Activated CD4-positive, alpha-beta T cell treated with anti-CD3 and anti-CD28 coated beads, Interleukin-2, amount 50 U/mL, for 48 hours (primary cell): ENCODE measurements at places on chromosomes 7 and 10.
A peak's percentile ranks its signal among the peaks of the same experiment; 100 is the strongest.

GRCh38 chr10:17075533-17076359 lies 53.9 kb downstream of the CUBN start:
- no peak for DNase-seq

DNA sequence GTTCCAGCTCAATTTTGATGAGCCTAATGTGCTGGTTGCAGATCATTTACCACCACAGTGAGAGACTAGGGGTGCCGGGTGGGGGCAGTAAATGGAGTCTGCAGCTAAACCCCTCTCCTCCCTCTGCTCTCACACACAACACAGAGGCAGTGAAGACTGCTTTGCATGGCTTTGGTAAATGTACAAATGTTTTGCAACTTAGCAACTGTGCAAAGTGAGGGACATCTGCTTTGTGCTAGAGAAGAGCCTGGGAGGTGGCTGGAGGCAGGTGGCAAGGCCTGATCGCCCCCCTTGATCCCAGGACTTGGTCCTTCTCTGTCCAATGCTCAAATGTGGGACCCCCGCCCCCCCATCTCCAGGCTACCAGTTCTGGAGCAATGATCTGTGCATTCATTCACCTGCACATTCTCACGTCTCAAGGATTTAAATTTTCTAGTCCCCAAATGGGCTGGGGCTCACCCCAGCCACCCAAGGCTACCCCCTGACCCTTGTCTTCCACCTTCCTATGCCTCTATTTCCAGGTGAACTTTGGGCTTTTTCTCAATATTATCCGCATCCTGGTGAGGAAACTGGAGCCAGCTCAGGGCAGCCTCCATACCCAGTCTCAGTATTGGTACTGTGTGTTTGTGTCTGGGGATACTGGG lies 11.6 kb downstream of the GHRHR start:
- DNase-seq, result no peak

DNA sequence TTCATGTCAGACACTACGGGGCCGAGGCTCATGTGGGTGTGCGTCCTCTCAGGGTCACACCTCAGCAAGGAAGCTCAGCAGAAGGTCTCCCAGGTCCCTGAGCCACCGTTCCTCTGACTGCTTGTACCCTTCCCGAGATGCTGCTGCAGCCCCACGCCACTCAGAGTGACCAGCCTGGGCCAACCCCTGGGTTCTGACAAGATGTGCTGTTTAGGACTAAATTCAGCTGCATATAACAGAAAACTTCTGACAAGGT lies 512.5 kb downstream of the DNAJB6 start:
- DNase-seq, result no peak

DNA sequence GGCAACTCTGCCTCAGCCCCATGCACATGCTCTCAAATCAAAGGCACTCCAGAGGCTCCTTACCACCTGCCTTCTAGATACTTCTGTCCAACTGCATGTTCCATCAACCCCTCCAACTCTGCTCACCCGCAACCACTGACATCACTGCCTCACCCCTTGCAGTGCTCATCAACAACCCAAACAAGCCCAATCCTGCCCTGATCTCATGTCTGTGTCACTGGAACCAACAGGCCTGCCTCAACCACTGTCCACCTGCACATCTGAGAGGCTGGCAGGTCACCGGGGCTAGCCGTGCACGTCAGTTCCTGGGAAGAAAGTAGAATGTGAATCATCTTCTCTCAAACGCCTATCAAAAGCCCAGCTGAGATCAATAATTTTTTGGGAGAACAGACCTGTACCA lies 33.3 kb downstream of the CTBP2 start:
- no peak for DNase-seq

DNA sequence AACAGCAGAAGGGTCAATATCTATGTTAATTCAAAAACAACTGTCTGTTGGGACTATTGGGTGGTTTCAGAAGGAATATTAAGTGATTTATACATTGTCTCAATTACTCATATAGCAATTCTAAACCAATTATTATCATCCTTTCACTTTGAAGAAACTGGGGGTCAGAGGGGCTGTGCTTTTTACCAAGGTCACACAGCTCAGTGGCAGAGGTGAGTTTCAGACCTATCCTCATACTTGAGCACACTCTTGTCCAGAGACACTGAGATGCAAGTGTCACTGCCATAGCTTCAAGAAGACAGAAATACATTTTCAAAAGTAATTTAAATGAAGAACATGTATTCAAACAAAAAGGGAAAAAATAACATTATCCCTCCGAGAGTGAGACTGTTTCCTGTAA lies 195.3 kb downstream of the ARL4A start:
- DNase-seq, result no peak

- DNase-seq, result no peak
Measured at GRCh38 chr10:124007102-124007772, 86.2 kb downstream of the CHST15 start.

- peak; percentile 26 for DNase-seq
Measured at GRCh38 chr7:143375298-143376034, 5.7 kb upstream of the ZYX start.

DNA sequence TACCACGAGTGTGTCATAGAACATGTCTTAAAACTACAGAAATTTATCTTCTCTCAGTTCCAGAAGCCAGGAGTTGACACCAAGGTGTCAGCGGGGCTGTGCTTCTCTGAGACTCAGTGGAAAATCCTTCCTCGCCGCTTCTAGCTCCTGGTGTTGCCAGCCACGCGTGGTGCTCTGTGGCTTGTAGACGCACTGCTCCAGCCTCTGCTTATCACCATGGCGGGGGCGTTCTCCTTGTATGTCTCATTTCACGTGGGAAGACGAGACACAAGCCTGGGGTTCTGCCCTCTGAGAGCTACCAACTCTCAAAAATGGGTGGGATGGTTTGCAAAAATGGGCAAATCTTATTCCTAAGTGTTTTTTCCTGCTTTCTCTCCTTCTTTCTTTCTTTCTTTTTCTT lies 11.0 kb upstream of the GALNTL5 start:
- no peak for DNase-seq

DNA sequence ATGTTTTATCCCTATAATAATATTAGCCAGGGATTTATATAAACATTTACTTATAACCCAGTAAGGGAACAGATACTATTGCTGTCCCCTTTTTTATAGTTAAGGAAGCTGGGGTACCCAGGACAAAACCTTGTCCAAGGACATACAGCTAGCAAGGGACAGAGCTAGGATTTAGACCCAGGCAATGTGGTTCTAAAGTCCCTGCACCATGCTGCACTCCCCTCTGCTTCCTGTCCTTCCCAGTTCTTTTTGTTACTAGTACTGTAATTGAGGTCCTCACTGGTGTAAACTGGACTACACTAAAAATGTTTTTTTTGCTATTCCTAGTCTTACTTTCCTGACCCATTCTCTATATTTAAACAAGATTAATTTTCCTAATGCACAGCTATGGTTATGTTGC lies 16.6 kb downstream of the KLHDC10 start:
- DNase-seq, result no peak

DNA sequence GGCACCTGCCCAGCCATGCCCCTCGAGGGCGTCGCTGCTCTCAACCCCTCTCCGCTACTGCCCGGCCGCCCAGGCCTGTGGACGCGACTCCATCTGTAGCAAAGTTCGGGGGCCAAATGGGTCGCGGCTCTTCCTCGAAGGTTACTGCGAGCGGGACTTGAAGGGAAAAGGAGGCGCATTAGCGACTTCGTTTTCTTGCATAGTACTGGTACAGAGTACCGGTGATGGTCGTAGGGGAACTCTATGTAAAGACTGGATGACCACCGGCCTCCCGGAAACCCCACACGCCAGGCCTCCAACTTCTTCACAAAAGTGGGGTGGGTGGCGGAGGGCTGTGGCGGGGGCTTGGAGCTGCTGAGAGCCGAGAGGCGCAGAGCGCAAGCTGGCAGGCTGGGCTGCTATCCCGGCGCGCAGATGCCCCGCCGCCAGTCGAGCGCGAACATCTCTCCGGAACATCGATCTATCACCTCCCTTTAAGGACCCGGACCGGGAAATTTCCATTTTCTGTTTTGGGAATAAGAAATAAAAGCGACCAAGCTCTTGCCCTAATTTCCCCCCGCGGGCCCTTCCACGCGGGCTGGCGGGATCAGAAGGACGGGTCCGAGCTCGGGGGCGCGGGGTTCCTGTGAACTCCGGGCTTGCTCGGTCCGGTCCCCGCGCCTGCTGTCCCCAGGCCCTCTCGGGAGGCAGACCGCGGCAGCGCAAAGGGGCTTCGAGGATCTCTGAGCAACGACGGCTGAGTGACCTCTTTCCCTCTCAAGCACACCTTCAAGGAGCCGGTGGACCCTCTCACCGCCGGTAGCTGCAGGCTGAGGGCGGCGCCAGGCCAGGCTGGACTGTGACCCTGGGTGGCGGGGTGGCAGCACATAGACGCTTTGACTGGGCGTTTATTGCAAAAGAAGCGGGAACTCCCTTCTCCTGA lies 12.2 kb upstream of the FEZF1 start:
- no peak for DNase-seq

DNA sequence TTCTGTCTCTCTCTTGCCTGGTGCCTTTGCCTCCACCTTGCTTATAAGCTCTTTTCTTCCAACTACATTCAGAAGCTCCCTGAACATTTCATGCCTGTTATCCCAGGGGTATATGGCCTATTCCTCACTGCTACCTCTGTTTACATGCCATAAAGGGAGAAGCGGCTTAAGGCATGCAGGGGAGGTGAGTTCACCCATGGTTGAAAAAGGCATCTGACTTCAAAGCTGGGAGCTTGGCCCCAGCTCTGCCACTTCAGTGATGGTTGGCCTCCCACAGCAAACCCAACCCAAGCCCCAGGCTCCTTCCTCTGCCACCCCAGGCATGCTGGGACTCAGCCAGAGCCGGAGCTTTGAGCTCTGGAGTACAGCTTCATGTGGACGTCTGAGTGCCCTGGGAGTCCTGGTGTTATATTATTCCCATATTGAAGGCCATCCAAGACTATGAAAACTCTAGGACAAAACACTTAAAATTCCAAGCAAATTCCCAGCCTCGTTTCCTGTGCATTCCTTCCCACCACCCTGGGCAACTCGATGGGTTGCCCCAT lies 468.6 kb upstream of the ZMIZ1 start:
- no peak for DNase-seq

DNA sequence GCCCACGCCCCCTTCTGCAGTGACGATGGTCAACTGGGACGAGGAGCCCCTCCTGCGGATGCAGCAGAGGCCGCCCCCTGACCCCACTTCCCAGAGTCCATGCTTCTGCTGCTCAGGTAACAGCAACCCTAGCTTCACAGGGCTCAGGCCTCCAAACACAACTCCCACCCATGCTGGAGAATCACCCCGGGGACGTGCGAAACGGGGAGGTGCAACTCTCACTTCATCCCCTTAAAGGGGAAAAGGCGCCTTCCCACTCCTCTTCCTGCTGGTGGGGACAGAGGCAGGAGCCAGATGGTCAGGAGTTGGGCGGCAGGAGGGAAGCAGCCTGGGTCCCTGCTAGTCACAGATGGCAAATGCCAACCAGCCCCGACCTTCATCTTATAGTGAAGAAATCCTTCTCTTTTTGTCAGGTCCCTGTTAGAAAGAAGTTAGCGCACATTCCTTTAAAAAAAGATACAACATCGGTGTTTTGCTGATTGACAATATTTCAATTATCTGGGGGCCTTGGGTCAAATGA lies 155.4 kb downstream of the DIP2C start:
- no peak for DNase-seq

DNA sequence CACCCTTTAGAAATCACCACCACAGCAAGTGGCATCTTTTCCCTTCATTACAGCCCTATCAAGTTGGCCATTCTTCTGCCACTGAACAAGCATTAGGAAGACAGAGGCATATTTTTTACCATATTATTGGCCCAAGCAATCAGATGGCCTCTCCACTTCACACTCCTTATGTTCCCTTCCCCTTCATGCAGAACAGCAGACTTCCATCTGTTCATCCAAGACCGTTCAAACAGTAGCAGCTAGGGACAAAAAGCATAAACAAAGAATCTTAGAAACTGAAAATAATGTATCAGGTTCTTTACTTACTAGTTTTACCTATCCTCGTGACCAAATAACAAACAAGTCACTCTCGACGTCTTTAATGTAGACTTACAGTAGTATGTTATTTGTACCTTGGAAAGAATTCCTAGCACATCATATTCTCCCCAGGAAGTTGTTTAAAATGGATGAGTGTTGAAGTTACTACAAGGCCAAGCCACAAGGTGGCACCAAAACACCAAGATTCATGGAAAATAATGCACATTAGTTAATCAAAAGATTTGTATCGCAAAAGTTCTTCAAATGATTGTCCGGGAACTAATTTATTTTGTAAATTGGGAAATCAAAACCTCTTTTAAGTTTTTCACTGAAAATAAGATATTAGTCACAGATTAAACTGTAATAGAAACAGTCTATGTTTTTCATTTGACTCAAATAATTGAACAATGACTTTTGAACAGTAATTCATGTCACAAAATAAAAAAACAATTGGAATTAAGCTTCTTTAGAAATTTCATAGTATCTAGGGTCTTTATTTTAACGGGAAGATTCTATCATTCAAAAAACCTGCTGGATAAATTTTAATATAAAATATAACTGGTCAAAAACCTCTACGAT lies 112.1 kb downstream of the VPS41 start:
- peak; percentile 41 for DNase-seq

- peak; percentile 48 for DNase-seq
Measured at GRCh38 chr10:26621889-26622711, 75.4 kb upstream of the PDSS1 start.

DNA sequence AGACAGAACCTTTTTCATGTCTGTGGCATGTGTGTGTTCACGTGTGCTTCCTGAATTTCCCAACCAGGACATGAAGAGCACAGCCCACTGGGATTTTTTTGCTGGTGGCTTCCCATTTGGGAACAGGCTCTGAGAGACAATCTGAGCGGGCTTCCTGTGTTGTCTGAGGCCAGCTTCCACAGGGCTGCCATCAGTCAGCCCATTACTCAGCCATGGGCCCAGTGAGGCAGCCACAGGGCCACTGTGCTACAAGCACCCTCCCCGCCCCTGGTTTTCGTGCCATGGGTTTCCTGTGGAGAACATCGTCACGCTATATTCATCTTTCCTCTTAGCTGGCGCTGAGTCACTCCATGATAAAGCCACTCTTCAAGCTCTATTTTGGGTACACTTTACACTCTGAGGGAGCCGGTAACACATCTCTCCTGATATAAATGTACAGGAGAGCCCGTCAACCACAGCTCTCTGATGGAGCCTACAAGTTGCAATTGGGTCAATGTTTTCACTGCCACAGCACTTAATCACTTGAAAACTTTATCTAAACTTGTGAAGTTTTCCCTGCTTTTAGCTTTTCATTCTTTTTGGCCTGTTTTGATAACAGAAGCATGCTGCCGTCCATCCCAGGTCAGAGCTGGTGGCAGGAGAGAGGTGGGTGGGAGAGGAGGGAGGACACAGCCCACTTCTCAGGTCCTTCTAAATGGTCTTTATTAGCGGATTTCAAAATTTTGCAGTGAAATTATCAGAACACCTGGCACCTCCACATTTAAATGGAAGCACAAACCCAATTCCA lies 96.9 kb downstream of the HIPK2 start:
- peak; percentile 85 for DNase-seq

DNA sequence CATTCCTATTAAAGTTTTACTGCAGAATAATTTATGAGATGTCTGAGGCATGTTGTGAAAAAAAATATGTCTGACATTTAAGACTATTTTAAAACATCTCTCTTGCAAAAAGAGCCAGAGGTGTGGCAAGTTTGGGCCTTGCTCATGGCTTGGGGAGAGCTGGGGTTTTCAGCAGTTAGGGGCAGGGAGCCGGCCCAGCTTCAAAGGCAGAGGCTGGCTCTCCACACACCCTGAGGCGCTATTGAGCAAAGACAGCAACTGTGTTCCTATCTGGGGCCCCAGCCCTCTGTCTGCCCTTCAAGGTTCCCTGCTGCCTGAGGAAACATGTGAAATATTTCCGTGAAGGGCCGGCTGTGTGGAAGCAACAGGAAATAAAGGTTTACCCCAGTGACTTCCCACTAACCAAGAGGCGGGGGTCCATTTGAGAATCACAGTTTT lies 94.0 kb downstream of the SORBS1 start:
- DNase-seq, result no peak
